Dermis blood vessel endothelial cell (primary cell): ENCODE measurements at places on chromosomes 7 and 10. TPM values are rescaled to one million over a fixed set of nuclear protein-coding genes. Genes with fewer than 3 reads are reported as not detected.
A peak's percentile ranks its signal among the peaks of the same experiment; 100 is the strongest.

STEAP2 gene
- total RNA-seq = 1.4 and 1.7 TPM in 2 replicates

SPDYE9 gene
- not detected in 2 replicates for total RNA-seq

DNAJC12 gene
- 3.9 and 4.1 TPM in 2 replicates for total RNA-seq

ASB10 gene
- not detected in 2 replicates for total RNA-seq

SYT15 gene
- total RNA-seq = 0.51 and 1.5 TPM in 2 replicates

C7orf25 gene
- total RNA-seq = 5.4 and 8.0 TPM in 2 replicates

DNA sequence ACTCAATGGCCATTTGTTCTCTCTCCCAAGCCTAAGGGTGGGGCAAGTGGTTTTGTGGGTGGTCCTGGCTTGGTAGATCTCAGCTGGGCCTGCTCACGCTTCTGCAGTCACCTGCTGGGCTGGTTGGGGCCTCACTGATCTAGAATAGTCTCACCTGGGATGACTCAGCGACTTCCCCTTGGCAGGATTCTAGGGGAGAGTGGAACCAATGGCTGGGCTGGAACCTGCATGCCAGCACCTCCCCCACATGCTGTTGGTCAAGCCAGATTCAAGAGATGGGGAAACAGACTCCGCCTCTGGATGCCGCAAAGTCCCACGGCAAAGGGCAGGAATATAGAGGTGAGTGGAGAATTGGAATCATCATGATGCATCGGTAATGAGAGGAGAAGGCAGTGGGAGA lies 292.9 kb upstream of the NPVF start:
- DNase-seq = no peak

- no peak for DNase-seq
These were observed 173.9 kb upstream of the AOAH start for GRCh38 chr7:36898186-36898585.

DNA sequence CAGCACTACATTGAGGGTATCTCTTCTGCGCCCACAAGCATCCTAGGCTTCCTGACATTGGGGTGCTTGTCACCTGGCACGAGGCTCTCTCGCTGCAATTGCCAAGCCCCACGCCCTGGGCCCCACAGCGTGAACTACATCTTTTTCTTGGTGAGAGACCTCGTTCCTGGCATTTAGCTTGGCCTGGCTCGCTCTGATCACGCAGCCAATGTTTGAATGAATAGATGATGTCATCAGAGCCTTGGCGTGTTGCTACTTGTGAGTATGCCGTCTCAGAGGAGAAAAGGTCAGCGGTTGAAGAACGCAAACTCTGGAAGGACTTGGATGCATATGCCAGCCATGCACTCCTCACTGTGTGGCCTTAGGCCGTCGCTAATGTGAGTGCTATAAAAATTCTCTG lies 150.2 kb upstream of the AUTS2 start:
- DNase-seq = no peak

GRCh38 chr10:117130346-117130745 lies 7.7 kb downstream of the VAX1 start:
- no peak for DNase-seq

GRCh38 chr10:46223064-46223480 lies 63.7 kb upstream of the ANTXRL start:
- DNase-seq = no peak

DNA sequence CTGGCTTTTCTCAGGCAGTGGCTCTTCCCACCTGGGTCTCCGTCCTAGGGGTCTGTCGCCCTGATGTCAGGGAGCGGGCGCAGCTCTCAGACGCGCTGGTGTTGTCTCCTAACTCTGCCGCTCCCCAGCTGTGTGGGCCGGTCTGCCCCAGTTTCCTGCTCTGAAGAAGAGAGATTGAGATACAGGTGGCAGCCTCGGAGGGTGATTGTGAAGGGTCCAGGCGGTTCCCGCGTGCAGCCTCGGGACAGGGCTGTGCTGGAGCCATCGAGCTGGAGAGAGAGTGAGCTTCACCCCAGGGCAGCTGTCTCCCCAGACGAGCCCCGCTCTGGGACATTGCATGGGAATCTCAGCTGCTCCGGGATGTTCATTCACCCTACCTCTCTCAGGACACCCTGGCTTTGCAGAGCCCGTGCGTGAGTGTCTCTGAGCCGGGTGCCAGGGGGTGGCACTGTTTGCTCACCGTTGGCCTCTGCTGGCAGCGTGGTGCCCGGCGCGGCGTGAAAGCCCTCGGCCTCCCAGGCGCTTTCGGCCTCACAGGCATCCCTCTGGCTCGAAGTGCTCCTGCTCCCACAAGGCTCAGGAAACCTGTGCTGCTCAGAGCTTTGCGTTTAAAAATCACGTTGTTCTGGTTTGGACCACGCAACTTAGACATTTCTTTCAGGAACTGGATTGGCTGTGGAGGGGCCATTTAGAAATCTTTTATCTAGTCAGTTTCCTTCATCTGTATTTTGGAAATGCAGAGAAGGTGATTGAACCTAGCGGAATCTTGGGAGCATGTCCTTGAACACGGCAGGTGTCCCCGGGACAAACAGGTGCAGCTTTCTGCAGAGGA lies 33.8 kb upstream of the ZFAND2A start:
- DNase-seq = peak; percentile 83
